Liver (tissue), 10 donors: ENCODE measurements at places on chromosomes 1 and 21. TPM values are rescaled to one million over a fixed set of nuclear protein-coding genes. Genes with fewer than 3 reads are reported as not detected.

DNA sequence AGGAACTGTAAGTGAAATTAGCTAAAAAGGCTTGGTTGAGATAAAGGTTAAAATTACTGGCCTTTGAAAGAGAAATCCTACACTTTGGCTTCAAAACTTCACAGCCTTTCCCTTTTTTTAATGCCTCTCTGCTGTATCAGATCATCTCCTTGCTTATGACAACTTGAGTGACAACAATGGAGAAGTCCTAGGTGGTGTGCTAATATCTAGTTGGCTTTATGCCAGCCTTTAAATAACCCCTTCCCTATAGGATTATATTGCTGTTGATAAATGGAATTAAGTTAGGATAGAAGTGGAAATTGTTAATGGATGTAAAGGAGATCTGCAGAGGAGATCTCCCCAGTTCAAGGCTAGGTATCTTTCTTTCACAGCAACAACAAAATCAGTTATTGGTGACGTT is 130.2 kb upstream of the ATP1B1 start:
- DNase-seq, result no peak

DNA sequence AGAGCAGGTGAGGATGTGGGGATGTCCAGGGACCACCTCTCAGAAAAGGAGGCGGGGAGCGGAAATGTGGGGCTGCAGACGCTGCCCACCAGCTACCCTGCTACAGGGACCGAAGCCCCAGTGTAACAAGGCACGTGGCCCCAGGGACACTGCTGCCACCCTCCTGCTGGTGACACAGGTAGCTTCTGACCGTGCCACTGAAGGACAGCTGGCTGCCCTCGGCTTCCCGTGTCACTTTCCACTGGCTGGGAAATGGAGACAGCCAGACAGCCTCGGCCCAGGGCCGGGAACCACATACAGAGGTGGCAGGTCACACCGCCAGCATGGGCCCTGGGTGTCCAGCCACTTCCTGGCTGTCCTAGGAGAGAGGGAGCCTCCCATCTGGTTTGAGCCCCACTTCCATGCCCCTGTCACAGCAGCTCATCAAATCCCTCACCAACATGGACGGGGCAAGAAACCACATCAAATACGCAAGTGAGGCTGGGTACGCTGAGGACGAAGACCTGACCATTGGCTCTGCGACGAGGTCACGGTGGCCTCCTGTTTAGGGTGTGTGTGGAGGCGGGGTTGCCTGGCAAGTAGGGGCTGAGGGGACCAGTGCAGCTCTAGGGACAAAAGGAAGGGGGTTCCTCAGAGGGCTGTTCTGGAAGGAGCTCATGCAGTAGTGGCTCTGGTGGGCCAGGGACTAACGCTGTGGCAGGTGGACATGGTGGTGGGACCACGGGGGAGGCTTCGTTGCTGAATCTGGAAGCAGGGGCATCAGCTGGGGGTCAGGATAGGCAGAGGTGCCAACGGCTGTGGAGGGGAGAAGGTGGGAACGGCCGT is 5.0 kb downstream of the PEX10 start:
- no peak for DNase-seq

GRCh38 chr1:14660801-14661200 is 62.3 kb downstream of the KAZN start:
- no peak for DNase-seq

The PTPN22 gene
- 1.9 TPM for total RNA-seq
